Fibroblast of lung (primary cell): ENCODE measurements at places on chromosomes 7 and 10.

GRCh38 chr10:628386-629045 lies 61.0 kb downstream of the DIP2C start:
- DNase-seq: no peak

GRCh38 chr10:88840104-88840503 lies 11.5 kb downstream of the ANKRD22 start:
- no peak for DNase-seq

DNA sequence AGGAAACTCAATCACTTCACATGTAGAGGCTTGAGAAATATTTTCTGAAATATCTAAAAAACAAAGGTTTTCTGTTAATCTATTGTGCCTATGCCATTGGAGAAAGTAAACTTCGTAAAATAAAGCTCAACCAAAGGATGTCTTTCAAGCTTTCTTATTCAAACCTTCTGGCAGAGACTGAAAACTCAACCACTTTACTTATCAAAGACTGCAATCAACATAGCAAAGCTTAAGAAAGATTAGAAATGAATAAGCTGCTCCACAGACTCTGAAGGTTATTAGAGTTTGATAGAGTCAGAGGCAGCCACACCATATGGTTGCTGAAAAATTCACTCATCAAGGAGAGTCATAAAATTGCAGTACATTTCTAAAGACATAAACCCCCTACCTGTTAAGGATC lies 245.8 kb upstream of the MEOX2 start:
- DNase-seq: no peak

- DNase-seq: no peak
These were observed 18.3 kb downstream of the FHIP2A start for GRCh38 chr10:114839901-114840300.

DNA sequence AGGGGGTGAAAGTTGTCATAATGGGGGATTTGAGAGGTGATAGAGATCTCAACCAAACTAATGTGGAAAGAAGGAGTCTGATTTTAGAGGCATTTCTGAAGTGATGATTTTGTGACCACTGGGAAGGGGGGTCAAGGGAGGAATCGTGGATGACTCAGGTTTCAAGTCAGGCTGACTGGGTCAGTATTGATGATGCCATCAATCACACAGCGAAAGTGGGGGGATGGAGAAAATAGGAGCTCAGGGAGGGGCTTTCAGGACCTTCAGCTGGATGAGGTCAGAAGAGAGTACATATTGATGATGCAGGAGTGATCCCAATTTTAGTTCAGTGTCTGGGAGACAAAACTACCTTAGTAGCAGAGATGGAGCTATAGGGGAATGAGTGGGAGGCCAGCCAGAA lies 681.2 kb upstream of the GALNT17 start:
- DNase-seq: no peak

GRCh38 chr10:132410779-132411532 lies 14.0 kb downstream of the PWWP2B start:
- DNase-seq: no peak

- no peak for DNase-seq
These were observed 138.8 kb downstream of the DKK1 start for GRCh38 chr10:52452600-52453493.

DNA sequence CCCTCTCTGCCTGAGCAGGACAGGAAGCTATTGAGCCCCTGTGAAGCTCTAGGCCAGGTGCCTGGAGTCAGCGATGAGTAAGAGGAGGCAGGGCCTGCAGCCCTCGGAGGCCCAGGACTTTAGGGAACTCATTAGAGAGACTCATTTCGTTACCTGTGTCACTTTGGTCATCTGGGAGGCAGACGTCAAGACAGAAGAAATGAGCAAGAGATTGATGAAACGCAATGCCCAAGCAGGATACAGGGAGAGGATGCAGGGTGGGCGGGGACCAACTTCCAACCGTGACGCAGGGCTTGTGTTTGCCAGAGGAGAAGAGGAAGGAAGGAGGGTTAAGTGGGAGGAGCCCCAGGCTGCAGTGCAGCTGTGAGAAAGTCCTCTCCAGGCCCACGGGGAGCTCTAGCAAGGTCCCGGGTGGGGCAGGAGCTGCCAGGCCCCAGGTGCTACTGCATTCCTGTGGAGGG lies 26.4 kb upstream of the GNA12 start:
- peak; percentile 63 for DNase-seq

- no peak for DNase-seq
These were observed 273.5 kb downstream of the ADK start for GRCh38 chr10:74424565-74424964.

- DNase-seq: peak; percentile 14
These were observed 80.8 kb downstream of the ARHGAP22 start for GRCh38 chr10:48523820-48524758.
